Activated CD4-positive, CD25-positive, alpha-beta regulatory T cell treated with anti-CD3 and anti-CD28 coated beads, Interleukin-2, amount 50 U/mL, for 24 hours (primary cell): ENCODE measurements at places on chromosomes 5 and 9.
A peak's percentile ranks its signal among the peaks of the same experiment; 100 is the strongest.

GRCh38 chr5:173633304-173633703 lies 16.9 kb upstream of the BOD1 start:
- no peak for ATAC-seq

GRCh38 chr9:114806526-114806900 lies 674 bp upstream of the TNFSF15 start:
- ATAC-seq: no peak

DNA sequence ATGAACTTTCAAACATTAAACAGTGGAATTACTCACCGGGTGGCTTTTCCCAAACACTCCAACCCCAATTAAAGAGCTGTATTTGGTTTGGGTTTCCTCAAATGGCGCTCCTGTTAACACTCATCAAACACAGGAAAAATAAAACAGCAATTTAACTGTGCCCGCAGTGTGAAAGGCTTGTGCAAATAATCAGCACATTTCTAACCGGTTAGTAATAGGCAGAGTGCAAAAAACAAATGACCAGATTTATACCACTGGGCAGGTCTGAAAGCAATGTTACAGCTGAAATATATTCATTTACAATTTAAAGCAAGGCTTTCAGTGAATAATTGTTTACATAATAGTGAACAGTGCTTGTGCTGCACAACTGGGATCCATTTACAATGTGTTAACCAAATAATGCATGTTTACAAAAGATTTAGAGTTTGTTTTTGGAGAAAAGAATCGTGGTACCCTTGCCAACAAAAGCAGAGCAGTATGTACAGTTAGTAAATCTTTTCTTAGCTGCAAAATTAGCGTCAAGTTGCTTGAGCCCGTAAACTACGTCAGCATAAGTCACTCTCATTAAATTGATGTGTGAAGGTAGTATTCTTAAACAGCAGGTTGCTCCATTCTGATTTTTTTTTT lies 662.9 kb upstream of the ZNF608 start:
- no peak for ATAC-seq

DNA sequence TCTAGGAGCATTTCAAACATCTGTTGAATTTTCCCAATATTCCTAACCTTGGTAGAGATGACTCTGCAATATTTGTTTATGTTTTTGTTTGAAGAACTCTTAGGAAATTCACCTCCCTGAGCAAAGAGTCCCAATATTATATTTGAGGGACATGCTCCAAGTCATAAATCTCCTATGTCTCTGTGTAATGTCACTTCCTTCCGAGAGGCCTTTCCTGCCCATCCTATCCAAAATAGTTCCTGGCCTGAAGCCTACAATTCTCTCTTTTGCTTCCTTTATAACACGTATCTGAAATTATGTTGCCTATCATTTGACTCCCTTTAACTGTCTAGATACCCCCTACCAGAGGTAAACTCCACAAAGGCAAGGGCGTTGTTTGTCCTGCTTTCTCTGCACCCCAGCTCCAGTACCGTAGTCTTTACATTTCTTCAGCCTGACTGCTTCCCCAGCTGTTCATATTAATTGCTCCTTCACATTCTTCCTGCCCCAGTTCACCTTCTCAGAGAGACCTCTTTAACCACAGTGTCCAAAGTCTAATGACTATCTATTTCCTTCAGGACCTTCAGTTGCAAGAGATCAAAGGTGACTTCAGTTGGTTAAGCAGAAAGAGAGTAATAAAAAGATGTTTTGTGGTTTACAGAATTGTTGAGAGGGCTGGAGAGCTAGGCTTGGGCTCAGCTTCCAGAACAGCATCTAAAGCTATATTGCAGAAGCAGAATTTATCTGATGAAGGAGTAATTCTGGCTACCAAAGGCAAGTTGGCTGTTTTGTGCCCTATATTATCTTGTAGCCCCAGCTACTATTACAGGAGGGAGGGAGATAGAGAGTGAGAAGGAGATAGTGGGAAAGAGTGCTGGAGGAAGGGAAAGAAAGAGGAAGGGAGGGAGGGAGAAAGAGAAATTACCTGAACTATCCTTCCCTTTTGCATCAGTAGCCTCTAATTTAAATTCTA lies 109.3 kb upstream of the TMEM161B start:
- no peak for ATAC-seq

DNA sequence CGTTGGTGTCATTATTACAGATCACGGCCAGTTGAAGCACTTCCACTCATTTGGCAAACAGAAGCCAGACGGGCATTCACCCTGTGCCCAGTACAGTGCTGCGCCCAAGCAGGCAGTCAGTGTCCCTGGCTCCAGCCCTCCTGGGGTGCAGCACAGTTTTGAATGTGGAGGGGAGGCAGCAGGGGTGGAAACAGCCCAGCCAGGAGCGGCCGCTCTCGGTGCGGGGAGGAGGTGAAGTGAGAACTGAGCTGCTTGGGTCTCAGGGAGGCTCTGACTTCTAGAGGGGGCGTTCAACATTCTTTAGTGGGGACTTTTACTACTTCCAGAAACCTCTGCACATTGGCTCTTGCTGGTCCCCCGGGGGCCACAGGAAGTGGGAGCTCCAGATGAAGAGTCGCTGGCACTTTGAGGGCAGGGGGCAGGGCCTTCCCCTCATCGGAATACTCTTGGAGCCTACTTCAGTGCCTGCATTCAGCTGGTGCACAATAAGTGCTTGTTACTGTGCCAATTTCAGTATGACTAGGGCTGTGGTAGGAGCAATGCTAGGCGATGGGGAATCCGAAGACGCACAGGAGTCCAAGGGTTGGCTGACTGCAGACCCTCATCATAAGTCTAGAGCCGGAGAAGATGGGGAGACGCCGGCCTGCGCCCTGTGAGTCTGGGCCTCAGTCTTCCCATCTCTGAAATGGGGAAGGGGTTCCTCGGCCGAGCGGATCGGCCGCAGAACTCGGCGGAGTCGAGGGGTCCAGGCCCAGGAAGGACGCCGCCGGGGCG lies 492 bp upstream of the NEK6 start:
- no peak for ATAC-seq

- peak; percentile 51 for ATAC-seq
Measured at GRCh38 chr9:72363908-72364678, 915 bp downstream of the ZFAND5 start.

- no peak for ATAC-seq
Measured at GRCh38 chr5:68459093-68459809, 243.7 kb downstream of the PIK3R1 start.

DNA sequence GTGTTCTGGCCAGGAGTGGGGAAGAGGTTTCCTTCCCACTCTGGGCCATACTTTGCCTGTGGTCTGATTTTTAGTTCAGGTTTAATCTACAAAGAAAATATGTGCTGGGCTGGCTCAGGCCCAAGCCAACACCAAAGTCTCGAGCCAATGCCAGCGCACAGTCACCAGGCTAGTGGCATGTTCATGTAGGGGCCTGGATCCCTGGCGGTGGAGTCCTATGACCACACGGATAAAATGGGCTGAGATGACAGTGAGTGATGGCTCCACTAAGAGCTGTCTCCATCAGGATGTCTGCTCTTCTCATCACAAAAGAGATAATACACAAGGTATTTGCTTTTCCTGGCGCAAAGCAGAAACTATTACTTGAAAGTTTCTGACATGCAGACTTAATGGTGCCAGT lies 92.9 kb upstream of the PTPN3 start:
- ATAC-seq: no peak

DNA sequence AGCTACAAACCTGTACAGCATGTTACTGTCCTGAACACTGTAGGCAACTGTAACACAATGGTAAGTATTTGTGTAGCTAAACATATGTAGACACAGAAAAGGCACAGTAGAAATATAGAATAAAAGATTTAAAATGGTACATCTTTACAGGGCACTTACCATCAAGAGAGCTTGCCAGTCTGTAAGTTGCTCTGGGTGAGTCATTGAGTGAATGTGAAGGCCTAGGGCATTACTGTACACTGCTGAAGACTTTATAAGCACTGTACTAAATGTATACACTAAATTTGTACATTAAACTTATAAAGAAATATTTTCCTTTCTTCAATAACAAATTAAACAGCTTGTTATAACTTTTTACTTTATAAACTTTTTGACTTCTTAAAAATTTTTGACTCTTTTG lies 20.5 kb downstream of the ADRB2 start:
- no peak for ATAC-seq

GRCh38 chr5:36688722-36689121 lies 82.3 kb downstream of the SLC1A3 start:
- no peak for ATAC-seq

GRCh38 chr9:17280350-17281012 lies 145.6 kb downstream of the CNTLN start:
- ATAC-seq: no peak

GRCh38 chr9:35923927-35924763 lies 14.9 kb downstream of the SPAAR start:
- ATAC-seq: peak; percentile 71

- ATAC-seq: no peak
Measured at GRCh38 chr5:64312491-64312890, 146.8 kb downstream of the RNF180 start.

DNA sequence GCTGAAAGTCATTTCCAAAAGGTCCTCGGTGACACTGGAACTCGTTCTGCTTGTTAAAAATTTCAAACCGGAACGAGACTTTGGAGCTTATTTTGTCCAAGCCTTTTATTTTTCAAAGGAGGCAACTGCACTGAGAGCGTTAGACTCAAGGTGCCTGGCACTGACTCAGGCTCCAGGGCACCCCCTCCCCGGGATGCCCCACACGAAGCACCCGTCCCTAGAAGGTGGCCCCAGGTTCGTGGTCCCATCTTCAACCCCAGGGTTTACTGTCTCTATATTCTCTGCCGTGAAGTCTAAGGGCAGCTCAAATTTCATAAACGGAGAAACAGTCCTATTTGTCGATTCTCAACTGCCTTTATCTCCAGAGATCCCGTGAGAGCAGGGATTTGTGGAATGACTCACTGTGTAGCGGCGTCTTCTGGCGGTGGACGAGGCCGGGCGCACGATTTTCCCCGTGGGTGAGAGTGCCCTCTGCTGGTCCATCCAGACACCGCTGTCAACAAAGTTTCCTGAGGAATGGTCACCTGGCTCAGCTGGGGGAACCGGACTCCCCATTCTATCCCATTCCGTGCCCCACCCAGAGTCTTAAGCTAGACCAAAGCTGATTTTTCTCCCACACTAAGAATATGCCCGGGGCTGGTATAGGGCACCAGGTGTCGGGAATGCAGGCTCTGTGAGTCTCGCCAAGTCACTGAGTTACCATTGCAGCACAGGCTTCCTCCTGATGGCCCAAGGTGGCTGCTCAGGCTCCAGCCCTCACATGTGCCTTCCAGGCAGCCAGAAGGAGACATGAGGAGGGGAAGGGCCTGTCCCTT lies 27.1 kb upstream of the SLC6A19 start:
- ATAC-seq: no peak

- peak; percentile 87 for ATAC-seq
Measured at GRCh38 chr9:137672907-137673791, 54.3 kb downstream of the EHMT1 start.

GRCh38 chr5:53917095-53917494 lies 356.7 kb downstream of the NDUFS4 start:
- ATAC-seq: no peak

DNA sequence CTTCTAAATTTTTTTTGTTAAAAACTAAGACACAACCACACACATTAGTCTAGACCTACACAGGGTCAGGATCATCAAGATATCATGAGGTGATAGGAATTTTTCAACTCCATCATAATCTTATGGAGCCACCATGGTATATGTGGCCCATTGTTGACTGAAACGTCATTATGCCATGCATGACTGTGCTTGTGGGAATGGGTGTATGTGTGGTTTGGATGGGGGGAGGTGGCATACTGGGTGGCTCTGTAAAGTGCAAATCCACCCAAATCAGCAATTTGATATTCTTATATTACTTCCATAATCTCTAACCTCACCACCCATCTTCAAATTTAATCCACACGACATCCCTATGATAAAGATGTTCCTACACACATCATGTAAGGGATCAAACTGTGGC lies 21.0 kb downstream of the ADRB2 start:
- no peak for ATAC-seq

DNA sequence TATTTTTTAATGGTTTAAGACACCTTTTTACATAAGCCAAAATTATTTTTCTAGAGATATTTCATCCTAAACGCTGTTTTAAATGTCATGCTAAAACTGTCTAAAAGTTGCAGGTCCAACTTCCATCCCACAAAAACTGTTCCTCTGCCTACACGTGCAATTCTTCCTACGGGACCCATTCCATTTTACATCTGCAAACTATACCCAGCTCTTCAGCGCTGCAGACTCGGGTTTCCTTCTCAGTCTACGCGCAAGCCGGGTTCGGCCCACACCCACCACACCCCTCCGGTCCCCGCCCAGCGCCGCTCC lies 8.7 kb downstream of the RANBP6 start:
- ATAC-seq: no peak

DNA sequence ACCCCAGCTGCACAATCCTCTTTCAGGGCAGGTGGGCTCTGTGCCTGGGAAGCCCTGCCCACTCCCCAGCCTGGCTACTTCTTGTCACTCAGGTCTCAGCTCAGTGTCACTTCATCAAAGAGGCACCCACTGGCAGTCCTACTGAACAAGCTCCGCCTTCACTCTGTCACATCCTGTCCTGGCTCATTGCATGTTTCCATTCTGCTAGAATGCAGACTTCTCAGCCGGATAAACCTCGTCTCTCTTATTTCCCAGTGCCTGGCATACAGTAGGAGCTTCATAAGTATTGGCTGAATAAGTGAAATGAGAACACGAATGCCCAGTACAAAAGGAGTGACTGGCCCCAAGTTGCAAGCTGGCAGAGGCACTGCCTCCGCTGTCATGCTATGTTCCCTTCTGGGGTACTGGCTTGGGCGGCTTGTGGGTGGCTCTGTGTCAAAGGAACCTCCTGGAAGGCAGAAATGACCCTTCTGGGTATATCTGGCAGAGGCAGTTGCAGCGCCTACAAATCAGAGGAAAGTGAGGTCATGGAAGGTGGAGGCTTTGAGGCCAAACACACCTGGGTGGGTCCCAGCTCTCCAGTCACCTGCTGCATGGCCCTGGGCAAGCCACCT lies 98.3 kb upstream of the PHYKPL start:
- ATAC-seq: peak; percentile 20

DNA sequence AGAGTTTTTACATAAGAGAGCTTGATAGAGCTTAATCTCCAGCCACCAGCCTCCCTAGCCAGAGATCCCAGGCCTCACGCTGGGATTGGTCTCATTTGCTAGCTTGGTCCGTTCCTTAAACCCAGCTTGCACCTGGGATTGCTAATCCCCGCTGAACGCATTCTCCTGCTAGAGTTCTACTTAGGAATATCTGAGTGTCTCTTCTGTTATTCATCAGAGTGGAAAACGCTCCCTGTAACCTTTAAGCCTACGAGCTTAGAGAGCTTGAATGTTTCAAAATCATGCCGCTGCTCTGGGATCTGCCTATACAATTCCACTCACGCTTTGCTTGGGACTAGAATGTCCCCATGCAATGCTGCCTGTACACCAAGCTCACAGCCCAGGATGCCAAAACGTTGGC lies 201.8 kb downstream of the NSG2 start:
- no peak for ATAC-seq

DNA sequence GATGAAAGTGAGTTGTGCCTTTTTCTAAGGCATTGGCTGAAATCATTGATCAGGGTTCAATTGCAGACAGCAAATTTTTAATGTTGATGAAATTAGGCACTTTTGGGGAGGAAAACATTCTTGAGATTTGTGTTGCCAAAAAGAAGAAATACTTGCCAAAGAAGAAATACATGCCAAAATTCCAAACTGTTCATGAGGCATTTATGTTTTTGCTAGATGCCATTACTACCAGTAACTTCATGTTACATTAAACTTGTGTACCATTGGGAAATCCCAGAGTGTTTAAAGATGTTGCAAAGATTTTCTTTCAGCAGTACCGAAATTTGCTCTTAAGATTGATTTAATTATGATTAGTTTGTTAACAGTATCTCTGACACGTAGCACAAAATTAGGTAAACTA lies 7.0 kb downstream of the XRCC4 start:
- ATAC-seq: no peak
